A549 treated with GW870086 at 1 μM for 4 hours (cell line): ENCODE measurements at places on chromosomes 5 and 9. TPM values are rescaled to one million over a fixed set of nuclear protein-coding genes. Genes with fewer than 3 reads are reported as not detected.

Gene TEK
- total RNA-seq: 0.07 to 0.16 TPM (median 0.11 TPM) in 5 replicates

Gene TAS2R1
- not detected in 5 replicates for total RNA-seq

Gene CARTPT
- total RNA-seq: not detected in 5 replicates

Gene MSMP
- 0.32 TPM in 1 of 5 replicates, not detected in the others for total RNA-seq

Gene PTPDC1
- 3.1 to 4.4 TPM (median 4.4 TPM) in 5 replicates for total RNA-seq

Gene OGN
- not detected in 5 replicates for total RNA-seq

Gene KCTD16
- total RNA-seq: 0.01 to 0.07 TPM (median 0.03 TPM) in 4 of 5 replicates, not detected in the other

Gene PCDHB5
- 0.94 to 1.8 TPM (median 1.5 TPM) in 5 replicates for total RNA-seq

Gene PCDH1
- total RNA-seq: 2.9 to 6.0 TPM (median 5.7 TPM) in 5 replicates

Gene NME5
- not detected in 5 replicates for total RNA-seq

Gene ITGA1
- 0.56 to 1.6 TPM (median 1.4 TPM) in 5 replicates for total RNA-seq

Gene IFNA21
- total RNA-seq: not detected in 5 replicates

Gene ENTPD2
- 1.1 to 2.3 TPM (median 1.7 TPM) in 5 replicates for total RNA-seq

Gene ZNF454
- not detected in 5 replicates for total RNA-seq

Gene SPINK6
- total RNA-seq: 0.49 to 0.87 TPM (median 0.64 TPM) in 3 of 5 replicates, not detected in the others

Gene CDHR2
- total RNA-seq: 0.06 to 0.33 TPM (median 0.14 TPM) in 4 of 5 replicates, not detected in the other

Gene SNCAIP
- total RNA-seq: not detected in 5 replicates

Gene MTX3
- total RNA-seq: 4.4 to 7.3 TPM (median 6.1 TPM) in 5 replicates

Gene ARSI
- total RNA-seq: 28.6 to 39.5 TPM (median 34.0 TPM) in 5 replicates

Gene ADAMTS2
- total RNA-seq: 0.05 to 0.16 TPM (median 0.12 TPM) in 4 of 5 replicates, not detected in the other

Gene PCDHGA3
- total RNA-seq: not detected in 5 replicates

Gene SLC36A2
- not detected in 5 replicates for total RNA-seq

Gene ZFP37
- 1.3 to 2.5 TPM (median 2.0 TPM) in 5 replicates for total RNA-seq

Gene SLCO6A1
- total RNA-seq: not detected in 5 replicates

Gene RLN2
- total RNA-seq: 0.17 to 0.39 TPM (median 0.39 TPM) in 3 of 5 replicates, not detected in the others

Gene RETREG1
- 2.6 to 3.8 TPM (median 3.5 TPM) in 5 replicates for total RNA-seq

Gene CLTB
- total RNA-seq: 90.6 to 145 TPM (median 134 TPM) in 5 replicates

Gene FAXDC2
- total RNA-seq: 0.23 to 0.74 TPM (median 0.31 TPM) in 5 replicates

Gene SERF1A
- total RNA-seq: 1.2 to 1.8 TPM (median 1.3 TPM) in 4 of 5 replicates, not detected in the other
